ENCODE measurements at places on chromosomes 13 and 19.

DNA sequence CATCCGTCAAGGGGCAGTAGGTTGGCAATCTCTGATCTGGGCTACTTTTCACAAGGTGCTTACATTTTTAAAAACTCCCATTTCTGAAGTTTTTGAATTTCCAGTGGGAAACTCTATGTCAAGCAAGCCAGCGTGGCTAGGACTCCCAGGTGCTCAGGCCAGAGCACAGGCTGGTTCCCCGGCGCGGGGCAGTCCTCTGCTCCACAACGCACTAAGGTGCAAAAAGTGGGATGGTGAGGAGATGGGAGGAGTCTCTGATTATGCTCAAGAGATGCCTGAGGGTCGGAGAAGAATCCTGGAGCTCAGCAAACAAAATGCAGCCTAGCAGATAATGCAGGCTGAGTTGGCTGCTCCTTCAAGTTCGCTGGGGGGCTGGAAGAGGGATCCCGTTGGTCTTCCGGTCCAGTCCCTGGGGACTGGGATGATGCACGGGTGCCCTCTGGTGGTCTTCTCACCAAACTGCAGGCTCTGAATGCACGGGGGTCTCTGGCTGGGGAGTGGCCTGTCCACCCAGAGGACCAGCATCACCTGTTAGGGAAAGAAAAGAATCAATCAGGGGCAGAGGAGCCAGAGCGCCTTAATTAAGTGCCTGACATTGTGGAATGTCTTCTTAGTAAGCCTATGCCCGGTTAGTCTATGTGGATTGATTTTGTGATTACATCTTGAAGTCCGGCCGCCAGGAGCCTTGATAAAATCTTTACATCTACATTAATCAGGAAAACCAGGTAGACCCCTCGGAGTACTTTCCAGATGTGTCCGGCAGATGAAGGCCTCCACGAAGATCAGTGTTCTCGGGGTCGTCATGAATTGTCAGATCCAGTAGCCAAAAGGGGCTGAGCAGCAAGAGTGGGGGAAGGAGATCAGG is 244.4 kb upstream of the MAB21L1 start:
- peak; percentile 11 for DNase-seq

GRCh38 chr19:32289566-32290210 is 55.7 kb upstream of the ZNF507 start:
- no peak for DNase-seq

- no peak for DNase-seq
Measured at GRCh38 chr13:75469047-75469446, 12.9 kb downstream of the TBC1D4 start.

GRCh38 chr19:51687791-51688670 is 5.1 kb upstream of the SPACA6 start:
- DNase-seq: no peak

- no peak for DNase-seq
Measured at GRCh38 chr13:113454936-113455335, 1.6 kb upstream of the ADPRHL1 start.

GRCh38 chr19:18781885-18782527 is 9.1 kb downstream of the COMP start:
- peak; percentile 63 for DNase-seq

DNA sequence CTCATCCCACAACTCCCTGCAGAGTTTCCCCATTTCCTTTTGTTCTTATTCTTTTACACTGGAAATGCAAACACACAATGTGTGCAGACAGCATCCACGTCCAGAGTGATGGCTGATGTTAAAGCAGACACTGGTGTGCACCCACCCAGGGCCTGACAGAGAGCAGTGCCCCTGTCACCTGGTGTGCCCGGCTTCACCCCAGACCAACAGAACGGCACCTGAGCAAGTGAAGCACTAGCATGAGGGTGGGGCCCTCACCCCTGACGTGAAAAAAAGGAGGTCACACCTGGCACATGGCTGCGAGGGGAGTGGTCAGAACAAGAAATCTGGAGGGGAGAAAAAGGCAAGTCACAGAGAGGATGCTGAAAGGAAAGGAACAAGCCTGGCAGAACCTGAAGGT is 12.3 kb downstream of the ZNF575 start:
- DNase-seq: no peak

DNA sequence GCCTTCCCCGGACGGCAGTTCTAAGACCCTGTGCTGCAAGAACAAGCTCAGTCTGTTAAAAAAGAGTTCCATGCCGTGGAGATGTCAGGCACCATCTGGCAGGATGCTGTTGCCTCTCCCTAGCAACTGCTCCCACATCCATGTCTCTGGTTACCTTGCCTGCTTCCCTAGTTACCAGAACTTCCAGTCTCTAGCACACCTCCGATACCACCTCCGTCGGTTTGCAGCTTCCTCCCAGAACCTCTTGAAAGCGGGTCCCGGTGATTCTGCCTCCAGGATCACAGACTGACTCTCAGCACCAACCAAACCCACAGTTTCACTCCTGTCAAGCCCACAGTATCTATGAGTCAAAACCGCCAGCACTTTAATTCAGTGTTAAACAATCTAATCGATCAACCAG is 55.4 kb downstream of the KCTD12 start:
- DNase-seq: no peak

DNA sequence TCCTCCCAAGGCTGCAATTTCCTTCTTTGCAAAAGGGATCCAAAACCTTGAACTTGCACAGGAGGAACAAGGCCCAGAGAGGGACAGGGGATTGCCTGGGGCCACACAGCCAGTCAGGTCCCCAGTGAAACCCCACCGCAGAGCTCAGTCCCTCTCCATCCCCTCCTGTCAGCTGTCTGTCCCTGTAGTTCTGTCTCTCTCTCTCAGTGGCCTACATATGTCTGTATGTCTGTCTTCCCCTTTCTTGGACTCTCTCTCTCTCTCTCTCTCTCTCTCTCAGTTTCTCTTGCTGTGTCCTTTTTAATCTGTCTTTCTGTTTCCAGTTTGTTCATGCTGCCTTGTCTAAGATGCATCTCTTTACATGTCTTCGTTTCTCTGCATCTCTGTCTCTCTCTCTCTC is 11.5 kb downstream of the CEACAM19 start:
- DNase-seq: no peak

DNA sequence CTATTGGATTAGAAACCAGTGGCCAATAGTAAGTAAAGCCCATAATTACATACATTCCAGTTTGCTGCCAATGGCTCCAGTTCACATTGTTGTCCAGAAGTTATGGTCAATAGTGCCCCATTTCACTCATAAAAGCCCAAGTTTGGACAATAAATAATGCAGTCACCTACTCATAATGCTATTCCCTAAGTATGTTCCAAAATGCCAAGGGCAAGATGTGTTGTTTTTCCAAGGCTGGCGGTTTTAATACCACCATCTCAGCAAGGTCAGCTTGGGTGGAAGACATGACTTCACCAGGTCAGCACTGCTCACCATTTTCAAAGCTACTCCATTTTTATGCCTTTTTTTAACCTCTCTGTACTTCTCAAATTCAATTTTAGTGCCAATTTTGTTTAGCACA is 32.7 kb downstream of the KCTD12 start:
- no peak for DNase-seq

GRCh38 chr13:106599875-106600797 is 32.2 kb upstream of the ARGLU1 start:
- DNase-seq: peak; percentile 23

All from RPMI8226 (cell line).